ENCODE measurements at places on chromosomes 1 and 21.

DNA sequence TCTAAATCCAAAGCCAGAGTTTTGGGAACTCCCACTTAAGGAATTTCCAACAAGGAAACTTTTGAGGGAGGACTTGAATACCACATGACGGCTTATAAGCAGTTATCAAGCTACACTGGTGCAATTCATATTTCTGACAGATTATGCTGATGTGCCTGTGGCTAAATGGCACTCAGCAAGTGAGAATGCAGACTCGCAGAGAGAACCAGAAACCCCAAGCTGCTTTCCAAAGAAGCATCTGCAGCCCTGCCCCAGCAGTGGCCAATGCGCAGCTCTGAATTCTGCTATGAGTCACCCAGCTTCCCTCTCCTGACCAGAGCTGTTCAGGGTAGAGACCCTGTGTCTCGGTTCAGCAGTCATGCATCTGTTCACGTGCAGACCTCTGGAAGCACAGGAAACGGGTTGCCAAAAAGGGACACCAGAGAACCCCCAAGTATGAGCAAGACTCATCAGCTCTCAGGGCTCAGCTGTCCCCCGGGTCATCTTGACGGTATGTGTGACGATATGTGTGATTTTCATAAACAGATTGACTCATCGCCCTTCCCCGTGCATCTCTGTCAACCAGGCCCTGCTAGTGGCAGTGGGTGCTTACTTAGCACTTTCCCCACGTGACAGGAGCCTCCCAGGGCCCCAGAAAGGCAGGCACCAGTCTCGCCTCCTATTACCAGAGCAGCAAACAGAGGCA lies 76.3 kb downstream of the ITPKB start:
- DNase-seq = peak; percentile 63

GRCh38 chr1:4654764-4655673 lies 610 bp downstream of the AJAP1 start:
- DNase-seq = no peak

- no peak for DNase-seq
Observed at GRCh38 chr1:221530791-221531190, 211.1 kb downstream of the DUSP10 start.

- DNase-seq = no peak
Observed at GRCh38 chr1:207396168-207396746, 57.9 kb upstream of the CR2 start.

DNA sequence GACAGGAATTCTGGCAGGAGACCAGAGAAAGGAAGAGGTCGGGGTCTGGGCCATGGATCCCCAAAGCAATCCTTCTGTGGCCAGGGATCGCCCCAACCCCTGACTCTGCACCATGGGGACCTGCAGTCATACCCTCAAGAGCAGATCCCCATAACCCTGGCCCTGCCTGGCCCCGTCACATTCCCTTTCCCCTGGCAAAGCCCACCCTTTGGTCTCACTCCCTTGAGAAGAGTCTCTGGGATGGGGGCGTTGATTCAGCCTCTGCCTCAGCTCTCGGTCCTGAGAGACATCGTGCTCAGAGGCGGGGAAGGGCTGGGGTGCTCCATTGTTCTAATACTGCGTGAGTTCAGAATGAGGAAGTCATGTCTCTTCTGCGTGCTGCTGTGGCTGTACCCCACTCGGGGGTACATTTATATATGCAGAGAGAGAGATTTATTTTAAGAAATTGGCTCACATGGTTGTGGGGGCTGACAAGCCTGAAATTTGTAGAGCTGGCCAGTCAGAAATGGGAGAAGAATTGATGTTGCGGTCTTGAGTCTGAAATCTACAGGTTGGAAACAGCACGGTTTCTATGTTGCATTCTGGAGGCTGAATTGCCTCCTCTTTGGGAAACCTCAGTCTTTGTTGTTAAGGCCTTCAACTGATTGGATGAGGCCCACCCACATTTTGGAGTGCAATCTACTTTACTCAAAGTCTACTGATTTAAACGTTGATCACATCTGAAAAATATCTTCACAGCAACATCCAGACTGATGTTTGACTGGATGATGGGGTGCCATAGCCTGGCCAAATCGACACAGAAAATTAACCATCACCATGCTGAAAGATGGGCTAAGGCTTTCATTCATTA lies 4.2 kb upstream of the PADI2 start:
- DNase-seq = no peak
